Right atrium auricular region (tissue), 2 donors: ENCODE measurements at places on chromosomes 5 and 9.

- DNase-seq = no peak
Measured at GRCh38 chr9:72322678-72323077, 42.3 kb downstream of the ZFAND5 start.

- DNase-seq = no peak
Measured at GRCh38 chr9:71233646-71234045, 112.2 kb upstream of the TRPM3 start.

DNA sequence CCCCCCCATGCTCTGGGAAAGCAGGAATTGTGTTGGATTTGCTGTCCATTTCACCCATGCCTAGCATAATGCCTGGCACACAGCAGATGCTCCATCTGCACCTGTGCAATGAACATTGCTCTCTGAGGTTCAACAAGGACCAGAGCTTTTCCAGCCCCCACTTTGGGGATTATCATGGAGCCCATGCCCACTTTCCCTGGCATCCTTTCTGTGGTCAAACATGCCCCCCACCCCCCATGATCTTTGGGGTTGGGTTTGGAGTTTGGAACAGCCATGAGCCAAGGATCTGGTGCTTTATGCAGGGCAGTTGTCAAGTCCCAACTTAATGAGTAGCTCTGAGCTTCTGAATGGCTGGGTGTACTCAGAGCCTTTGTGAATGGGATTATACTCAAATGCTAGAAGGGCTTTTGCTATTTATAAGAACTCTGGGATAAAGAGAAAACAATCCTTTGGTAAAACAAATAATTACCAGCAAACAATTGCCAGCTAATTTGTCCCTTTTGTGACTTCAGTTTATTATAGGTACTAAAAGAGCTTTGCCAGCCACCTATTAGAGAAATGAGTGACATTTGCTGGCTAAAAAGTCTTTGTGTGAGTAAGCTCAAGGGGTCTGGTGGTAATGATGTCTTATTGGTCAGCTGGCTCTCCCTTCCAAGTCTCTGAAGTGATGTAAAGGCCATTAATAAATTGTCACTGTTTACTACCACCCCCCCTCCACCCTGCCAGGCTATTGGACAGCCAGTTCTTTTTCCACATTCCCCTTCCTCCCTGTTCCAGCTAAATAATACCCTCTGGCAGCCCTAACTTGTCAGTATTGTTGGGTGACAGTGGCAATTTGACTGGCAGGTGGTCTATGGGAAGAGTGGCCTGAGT lies 182.3 kb downstream of the MACROH2A1 start:
- DNase-seq = peak; percentile 32

GRCh38 chr9:88041447-88041846 lies 67.1 kb upstream of the CDK20 start:
- no peak for DNase-seq

GRCh38 chr5:56615361-56616153 lies 199.8 kb upstream of the MAP3K1 start:
- no peak for DNase-seq

GRCh38 chr5:170283296-170283695 lies 14.3 kb downstream of the LCP2 start:
- DNase-seq = no peak

DNA sequence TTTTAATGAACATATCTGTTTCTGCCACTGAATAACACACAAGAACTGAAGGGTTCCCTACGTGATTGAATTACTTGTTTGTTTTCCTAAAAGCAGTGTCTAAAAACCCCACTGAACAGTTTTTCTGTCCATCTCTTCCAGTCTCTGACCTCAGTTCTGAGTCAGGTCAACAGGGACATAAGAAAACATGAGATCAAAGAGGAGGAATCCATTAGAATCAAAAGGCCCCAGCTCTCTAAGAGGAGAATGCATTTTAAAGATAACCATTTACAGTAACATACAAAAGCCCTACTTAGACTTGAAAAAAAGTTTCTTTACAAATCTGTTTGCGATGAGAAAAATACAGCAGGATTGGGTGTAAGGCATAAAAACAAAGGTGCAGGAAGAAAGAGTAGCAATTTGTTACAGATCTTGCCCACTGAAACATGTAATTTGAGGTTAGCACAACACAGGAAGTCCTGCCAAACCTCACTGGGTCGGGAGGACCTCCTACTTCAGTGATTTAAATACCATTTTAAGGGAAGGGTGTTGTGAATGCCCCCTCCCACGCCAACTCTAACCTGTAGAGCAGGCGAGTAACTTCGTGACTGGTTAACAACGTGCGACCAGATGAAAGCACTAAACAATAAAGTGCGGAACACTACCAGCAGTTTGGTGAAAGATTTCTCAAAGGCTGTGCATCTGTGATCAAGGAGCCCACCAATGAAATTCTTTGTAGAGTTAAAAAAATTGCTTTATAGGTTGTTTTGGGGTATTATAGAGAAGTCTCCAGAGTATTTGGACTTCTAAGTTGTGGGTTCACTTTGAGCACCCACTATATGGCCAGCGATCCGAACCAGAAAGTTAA lies 1.3 kb downstream of the QSOX2 start:
- no peak for DNase-seq

- no peak for DNase-seq
Measured at GRCh38 chr9:101527066-101527465, 6.6 kb upstream of the RNF20 start.

GRCh38 chr5:8188874-8189565 lies 320.1 kb downstream of the MTRR start:
- DNase-seq = no peak

GRCh38 chr5:143673676-143674468 lies 138.1 kb upstream of the HMHB1 start:
- no peak for DNase-seq

DNA sequence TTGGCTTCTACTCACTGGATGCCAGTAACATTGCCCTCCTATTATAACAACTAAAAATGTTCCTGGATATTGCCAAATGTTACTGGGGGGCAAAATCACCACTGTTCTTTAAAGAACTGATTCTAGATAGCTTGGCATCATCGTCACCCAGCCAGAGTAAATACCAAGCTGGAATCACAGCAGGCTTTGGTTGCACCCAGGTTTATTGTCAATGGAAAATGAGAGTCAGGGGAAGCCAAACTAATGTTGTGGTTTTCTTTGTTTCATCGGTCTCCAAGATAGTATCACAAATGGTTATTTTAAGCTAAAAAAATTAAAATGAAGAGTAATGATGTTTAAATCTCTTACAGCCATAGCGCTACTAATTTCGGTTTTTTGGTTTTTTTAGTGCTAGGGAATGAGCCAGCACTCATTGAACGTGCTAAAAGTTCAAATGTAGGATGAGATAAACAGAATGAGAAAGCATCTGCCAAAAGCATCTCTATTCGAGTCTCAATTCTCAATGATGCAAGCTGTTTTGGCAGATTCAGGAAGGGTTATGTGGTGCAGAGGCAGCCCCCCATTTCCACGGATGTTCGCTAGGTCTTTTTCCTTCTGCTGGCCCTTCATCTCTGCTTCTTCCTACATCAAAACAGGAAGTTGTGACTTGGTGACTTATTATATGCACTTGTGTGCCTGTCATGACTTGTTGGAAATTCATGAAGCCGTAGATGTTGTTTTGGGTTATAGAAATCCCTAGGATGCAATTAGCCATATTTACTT lies 558.0 kb downstream of the EBF1 start:
- DNase-seq = no peak

GRCh38 chr5:1751026-1751863 lies 48.4 kb downstream of the MRPL36 start:
- DNase-seq = no peak

GRCh38 chr9:82140471-82140870 lies 151.9 kb downstream of the SPATA31D1 start:
- no peak for DNase-seq

- no peak for DNase-seq
Measured at GRCh38 chr5:131999441-132000240, 11.8 kb downstream of the ACSL6 start.

DNA sequence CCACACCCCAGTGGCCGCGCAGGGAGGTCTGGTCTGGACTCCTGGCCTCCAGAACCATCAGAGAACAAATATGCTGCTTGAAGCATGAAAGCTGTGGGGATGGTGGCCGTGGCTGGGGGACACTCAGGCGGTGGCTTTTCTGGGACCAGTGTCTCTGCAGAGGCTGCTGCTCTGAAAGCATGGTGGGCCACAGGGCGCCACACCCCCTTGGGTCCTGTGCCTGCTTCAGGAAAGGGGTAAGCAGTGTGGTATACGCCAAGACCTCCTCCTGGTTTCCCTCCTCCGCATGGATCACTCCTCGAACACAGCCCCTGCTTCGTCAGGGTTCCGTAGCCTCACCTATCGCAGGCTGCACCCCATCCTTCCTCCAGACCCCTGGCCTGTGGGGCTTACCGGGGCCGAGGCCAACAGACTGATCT lies 19.7 kb upstream of the TERT start:
- no peak for DNase-seq

DNA sequence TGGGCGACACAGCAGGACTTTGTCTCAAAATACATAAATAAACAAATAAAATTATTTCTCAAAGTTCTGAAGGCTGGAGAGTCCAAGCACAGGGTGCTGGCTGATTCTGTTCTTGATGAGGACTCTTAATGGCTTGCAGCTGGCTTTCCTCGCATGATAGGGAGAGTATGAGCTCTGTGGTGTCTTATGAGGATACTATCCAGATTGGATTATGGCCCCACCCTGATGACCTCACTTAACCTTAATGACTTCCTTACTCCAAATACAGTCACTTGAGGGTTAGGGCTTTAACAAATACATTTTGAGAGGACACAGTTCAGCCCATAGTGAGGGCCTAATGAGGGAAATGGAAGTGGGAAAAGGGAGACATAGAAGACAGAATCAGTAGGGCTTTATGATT lies 87.7 kb downstream of the FOCAD start:
- no peak for DNase-seq

DNA sequence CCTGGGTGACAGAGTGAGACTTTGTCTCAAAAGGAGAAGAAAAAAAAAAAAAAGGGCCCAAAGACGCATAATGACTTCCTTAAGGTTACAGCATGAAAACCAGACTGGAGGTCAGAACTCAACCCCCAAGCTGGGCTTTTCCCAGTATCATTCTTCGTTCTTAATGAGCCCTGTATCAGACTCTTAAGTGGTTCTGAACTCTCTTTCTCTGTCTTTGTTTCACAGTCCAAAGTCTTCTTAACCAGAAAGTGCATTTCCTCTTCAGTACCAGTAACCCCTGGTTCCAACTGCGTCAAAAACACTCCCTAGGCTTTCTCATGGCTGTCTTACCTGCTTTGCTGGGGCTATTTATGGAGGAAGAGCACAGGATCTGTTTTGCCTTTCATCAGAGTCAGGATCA lies 38.4 kb upstream of the SHB start:
- no peak for DNase-seq

- no peak for DNase-seq
Measured at GRCh38 chr9:129401623-129402370, 219.1 kb downstream of the C9orf50 start.

- no peak for DNase-seq
Measured at GRCh38 chr5:56987171-56987570, 35.2 kb upstream of the MIER3 start.

- DNase-seq = no peak
Measured at GRCh38 chr5:175166026-175166425, 278.0 kb downstream of the DRD1 start.

GRCh38 chr5:156947925-156948324 lies 15.1 kb downstream of the TIMD4 start:
- DNase-seq = no peak

DNA sequence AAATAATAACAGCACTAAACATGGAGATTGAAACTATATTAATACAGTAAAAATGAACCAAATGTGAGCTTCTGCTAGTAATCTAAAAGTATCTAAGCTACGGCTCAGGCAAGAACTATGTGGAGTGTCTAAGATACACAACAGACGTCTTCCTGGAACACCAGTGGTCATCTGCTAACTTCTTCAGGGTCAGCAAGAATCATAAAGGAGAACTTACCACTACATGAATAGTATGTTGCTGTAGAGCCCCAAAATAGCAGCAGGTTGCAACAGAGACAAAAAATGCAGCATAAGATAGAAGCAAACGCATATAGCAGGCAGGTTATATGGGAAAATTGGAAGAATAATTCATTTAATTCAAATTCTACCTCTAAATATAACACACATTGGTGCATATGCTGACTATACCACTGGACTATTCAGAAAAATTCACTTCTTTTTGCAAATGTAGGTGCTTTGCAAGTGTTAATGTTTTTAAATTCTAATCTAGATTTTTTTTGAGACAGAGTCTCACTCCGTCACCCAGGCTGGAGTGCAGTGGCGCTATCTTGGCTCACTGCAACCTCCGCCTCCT lies 27.1 kb downstream of the DCTN4 start:
- DNase-seq = no peak

DNA sequence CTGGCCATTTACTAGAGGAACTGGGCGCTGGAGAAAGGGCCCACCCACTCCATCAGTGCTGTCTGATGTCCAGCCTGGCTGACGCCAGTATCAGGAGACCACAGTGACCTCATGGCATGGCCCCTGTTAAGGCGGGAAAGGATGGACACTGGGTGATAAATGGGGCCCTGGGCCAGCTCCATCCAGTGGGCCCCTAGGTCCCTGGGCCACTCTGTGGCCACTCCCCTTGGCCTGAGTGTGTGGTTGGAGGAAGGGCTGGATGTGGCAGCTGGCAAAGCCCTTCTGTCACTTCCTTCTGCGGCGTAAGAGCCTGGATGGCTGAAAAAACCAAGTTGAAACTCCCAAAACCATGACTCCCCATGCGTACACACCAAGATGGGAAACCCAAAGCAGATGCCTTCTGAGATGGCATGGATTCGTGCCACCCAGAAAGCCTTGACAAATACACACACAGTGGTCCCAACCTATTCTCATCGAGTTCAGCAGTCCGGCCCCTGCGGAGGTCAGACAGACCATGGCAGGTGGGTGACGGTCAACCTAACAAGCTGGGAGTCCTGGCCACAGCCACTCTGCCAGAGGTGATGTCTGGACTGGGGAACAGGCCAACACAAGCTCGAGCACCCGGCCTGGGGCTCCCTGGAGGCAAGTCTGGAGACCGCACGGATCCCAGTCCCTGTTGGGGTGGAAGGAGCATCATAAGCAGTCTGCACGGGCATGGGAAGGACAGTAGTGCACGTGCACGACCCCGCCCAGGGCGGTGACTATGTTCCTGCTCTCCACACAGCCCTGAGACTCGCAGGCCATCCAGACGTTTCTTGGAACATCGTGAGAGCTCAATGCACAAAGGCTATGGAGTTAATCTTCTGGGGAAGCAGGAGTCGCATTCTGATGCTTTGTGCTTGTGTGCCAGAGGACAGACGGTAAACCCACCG lies 45.2 kb upstream of the NOTCH1 start:
- DNase-seq = no peak

GRCh38 chr9:16010221-16010620 lies 457.4 kb downstream of the CCDC171 start:
- no peak for DNase-seq
